ENCODE measurements at places on chromosomes 16 and 17. TPM values are rescaled to one million over a fixed set of nuclear protein-coding genes. Genes with fewer than 3 reads are reported as not detected.

DNA sequence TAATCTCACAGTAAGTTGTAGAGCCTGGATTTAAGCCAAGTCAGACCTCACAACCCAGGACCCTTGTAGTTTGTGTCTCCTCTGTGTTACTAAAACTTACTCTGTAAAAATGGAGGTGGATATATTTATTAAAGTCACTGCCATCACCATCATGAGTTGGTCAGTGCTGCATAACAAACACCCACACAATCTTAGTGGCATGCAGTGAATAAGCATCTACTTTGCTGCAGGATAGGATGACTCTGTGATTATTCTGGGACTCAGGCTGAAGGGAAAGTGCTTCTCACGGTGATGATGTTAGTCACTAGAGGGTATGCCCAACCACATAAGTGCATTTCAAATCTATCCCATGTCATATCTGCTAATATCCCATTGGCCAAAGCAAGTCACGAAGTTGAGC lies 398.7 kb downstream of the XYLT1 start:
- H3K36me3 ChIP-seq, result no peaks in the 10 kb centered on the region
- no peaks in the 10 kb centered on the region for H3K27me3 ChIP-seq
- peaks cover 12% of the 10 kb centered on the region for H3K4me1 ChIP-seq
- H3K4me3 ChIP-seq, result no peak overlapping the region

Gene FA2H
- 0.21 TPM for polyA plus RNA-seq

DNA sequence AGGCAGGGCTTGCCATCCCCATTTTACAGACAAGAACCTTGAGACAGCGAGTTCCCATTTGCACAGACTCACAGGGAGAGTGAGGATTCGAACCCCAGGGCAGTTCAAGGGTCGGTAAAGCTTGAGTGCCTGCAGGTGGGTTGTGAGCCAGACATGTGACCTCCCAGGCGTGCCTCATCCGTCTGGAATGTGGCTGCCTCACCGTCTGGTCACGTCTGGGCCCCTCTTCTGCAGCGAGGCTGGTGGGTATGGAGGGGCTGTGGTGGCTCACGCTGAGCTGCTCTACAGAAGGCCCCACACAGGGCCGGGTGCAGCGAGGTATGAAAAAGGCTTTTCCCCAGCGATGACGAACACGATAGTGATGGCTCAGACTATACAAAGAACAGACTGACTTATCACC lies 35.8 kb upstream of the LHX1 start:
- H3K4me1 ChIP-seq, result no peaks in the 10 kb centered on the region
- peaks cover 3% of the 10 kb centered on the region for H3K27me3 ChIP-seq
- H3K36me3 ChIP-seq, result no peaks in the 10 kb centered on the region
- H3K4me3 ChIP-seq, result no peak overlapping the region
- H3K27ac ChIP-seq, result no peak overlapping the region

DNA sequence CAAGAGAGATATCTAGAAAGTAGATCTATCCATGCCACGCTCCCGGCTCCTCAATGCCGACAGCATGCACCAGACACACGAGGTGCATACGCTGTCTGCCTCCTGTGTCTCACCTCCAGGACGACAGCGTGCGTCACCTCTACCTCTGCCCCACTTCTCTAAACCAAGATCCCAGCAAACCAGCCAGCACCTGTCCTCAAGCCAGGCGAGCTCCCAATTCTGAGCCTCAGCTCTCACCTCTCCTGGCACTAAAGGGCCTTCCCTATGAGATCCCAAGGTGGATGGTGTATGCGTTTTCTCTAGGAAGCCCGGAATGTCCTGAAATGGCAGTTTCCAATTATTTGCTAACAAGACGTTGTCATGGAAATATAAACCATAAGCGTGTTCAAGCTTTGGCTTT lies 36.2 kb upstream of the RCVRN start:
- no peaks in the 10 kb centered on the region for H3K4me1 ChIP-seq
- H3K36me3 ChIP-seq, result no peaks in the 10 kb centered on the region
- no peaks in the 10 kb centered on the region for H3K27me3 ChIP-seq
- no peak for DNase-seq

GRCh38 chr16:79009896-79010295 lies 590.6 kb downstream of the MAF start:
- no peak overlapping the region for H3K4me3 ChIP-seq
- no peaks in the 10 kb centered on the region for H3K36me3 ChIP-seq
- no peak for DNase-seq
- H3K4me1 ChIP-seq, result peaks cover 5% of the 10 kb centered on the region

- H3K4me3 ChIP-seq, result no peak overlapping the region
- no peak for DNase-seq
- no peak overlapping the region for H3K27ac ChIP-seq
- no peaks in the 10 kb centered on the region for H3K36me3 ChIP-seq
- H3K4me1 ChIP-seq, result no peaks in the 10 kb centered on the region
These were observed 73.4 kb downstream of the WSB1 start for GRCh38 chr17:27367121-27367981.

DNA sequence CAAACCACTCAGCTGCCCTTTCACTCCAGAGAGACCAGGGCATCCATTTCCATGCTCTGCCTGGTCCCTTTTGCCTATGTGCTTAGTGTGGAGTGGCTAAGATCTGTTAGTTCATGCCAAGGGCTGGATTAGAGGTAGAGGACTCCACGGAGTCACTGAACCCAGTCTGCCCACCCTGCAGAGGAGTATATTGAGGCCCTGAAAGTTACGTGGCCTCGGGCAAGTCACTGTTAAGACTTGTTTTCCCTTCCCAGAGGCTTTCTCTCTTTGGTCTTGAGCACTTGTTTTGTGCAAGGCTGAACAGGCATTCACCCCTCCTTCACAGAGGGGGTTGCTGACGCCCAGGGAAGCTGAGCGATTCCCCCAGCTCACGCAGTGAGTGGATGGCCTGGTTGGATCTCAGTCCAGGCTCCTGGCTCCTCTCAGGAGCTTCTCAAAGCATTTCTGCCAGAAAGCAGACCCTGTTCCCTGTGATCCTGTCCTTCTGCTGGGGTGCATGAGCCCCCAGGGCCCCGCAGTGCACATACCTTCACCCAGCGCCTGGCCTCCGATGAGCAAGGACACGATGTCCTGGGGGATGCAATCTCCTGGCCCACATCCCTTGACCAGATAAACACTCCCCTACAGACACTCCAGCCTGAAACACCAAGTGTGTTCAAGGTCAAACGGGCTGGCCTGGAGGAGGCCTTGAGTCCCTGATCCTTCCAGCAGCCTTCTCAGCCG lies 153.4 kb upstream of the GSE1 start:
- peaks cover 17% of the 10 kb centered on the region for H3K27me3 ChIP-seq
- H3K36me3 ChIP-seq, result no peaks in the 10 kb centered on the region
- peaks cover 12% of the 10 kb centered on the region for H3K4me1 ChIP-seq
- H3K4me3 ChIP-seq, result no peak overlapping the region
- no peak overlapping the region for H3K27ac ChIP-seq

GRCh38 chr16:84758627-84759026 lies 58.8 kb downstream of the USP10 start:
- peaks cover 75% of the 10 kb centered on the region for H3K4me1 ChIP-seq
- H3K27ac ChIP-seq, result peak overlapping the region; percentile 62
- H3K27me3 ChIP-seq, result no peaks in the 10 kb centered on the region
- H3K36me3 ChIP-seq, result peaks cover 27% of the 10 kb centered on the region

Data from CD4-positive, alpha-beta memory T cell (primary cell).